ENCODE measurements at places on chromosomes 2 and 18.

DNA sequence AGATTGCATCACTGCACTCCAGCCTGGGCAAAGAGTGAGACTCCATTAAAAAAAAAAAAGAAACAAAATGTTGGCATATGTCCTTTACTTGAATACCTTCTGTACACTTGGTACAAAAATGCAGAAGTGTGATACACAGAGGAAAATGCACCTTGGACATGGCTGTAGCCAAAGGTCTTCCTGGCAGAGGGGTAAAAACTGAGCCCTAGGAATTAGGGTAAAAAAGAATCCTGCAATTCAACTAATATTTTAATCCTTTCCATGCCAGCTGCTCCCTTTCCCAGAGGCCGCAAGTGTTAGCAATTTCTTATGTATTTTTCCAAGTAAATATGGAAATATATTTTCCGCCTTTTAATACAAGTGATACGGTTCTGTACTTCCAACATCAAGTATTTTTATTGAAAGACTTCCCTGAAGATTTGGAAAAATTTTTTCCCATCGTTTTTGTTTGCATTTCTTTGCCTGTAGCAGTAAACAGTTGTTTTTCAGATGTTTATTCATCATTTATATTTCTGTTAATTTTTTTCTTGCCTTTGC is 26.2 kb downstream of the KCNJ13 start:
- no peak for DNase-seq

DNA sequence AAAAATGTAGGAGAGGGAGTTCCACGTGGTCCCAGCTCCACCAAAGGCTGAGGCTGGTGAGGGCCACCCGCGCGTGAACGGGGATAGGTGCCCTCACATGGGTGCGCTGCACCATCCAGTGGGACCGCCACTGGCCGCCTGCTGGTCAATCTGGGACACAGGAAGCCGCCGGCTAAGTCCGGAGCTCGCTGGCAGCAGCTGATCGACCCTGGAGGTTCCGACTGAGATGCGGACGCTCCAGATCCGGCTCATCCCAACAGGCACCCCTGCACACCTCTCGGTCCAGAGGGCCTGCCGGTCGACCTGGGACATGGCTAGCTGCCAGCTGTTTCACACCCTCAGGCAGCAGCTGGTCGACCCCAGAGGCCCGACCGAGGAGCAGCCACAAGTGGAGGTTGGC is 116.5 kb upstream of the ANKRD30BL start:
- no peak for DNase-seq

GRCh38 chr2:124542932-124543640 is 518.0 kb downstream of the CNTNAP5 start:
- DNase-seq: no peak

DNA sequence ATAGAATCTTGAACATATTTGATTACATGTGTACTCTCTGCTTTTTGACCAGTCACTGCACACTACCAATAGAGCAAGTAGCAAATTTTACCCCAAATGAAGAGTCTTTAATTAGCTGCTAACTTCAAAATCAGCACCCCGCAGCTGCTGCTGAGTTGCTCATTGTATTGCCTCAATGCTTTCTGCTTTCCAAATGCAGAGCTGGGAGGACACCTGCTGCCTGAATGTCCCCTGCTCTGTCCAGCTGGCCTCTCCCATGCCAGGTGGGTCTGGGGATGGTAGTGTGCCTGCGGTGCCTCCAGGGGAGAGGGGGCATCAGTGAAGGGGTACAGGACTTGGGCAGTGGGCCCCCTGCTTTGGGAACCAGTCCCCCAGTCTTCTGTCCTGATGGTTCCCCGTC is 184.8 kb downstream of the PRKCE start:
- no peak for DNase-seq
